ENCODE measurements at places on chromosomes 2 and 18.

GRCh38 chr2:128543646-128544045, 225.0 kb upstream of the HS6ST1 start:
- no peak for DNase-seq

DNA sequence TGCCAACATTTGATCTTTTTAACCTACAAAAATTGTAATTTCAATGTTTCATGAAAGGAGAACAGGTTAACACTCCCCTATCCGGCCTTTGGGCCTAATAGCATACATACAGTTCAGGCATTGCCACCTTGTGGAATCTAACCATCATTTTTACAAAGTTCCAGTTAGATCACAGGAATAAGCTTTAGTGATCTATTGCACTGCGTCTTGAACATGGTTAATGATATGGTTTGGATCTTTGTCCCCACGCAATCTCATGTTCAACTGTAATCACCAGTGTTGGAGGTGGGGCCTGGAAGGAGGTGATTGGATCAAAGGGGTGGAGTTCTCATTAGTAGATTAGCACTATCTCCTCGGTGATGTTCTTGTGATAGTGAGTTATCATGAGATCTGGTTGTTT, 58.2 kb upstream of the NEUROD1 start:
- DNase-seq: no peak

- no peak for DNase-seq
Observed at GRCh38 chr2:4635289-4635688, 931.9 kb downstream of the DCDC2C start.

DNA sequence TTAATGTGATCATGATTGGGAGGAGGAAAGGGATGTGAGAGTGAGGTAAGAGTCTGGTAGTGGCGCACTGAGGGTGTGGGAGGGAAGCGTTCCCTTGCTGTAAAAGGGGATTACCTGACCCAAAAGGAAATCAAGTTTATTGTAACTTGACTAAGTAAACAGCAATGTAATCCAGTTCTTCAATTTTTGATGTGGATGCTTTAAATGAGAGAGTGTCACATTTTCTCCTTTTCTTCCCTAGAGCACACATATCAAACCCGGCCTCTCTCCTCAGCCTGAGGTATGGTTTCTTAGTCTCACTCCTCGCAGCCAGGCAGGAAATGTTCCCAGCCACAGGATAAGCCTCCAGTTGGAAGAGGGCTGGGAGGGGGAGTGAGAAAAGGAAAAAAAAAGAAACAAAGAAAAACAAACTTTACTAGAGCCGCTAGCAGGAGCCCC, 688 bp upstream of the ARHGAP28 start:
- no peak for DNase-seq

DNA sequence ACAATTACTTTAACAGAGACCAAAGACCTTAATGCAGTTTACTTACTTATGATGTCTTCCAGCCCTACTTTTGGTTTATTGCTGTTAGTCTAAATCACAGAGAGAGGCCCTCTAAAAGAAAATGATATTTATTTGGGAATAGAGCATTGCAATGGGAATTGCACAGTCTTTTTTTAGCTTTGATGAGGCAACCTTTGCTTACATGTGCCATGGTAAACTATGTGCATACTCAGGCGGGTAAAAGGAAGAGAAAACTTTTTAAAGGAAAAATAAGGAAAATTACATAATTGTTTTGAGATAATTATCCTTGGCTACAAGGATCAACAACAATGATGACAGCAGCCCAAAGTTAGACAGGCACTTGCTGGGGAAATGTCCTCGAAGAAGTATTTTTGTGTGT, 78.6 kb downstream of the EFEMP1 start:
- DNase-seq: no peak

DNA sequence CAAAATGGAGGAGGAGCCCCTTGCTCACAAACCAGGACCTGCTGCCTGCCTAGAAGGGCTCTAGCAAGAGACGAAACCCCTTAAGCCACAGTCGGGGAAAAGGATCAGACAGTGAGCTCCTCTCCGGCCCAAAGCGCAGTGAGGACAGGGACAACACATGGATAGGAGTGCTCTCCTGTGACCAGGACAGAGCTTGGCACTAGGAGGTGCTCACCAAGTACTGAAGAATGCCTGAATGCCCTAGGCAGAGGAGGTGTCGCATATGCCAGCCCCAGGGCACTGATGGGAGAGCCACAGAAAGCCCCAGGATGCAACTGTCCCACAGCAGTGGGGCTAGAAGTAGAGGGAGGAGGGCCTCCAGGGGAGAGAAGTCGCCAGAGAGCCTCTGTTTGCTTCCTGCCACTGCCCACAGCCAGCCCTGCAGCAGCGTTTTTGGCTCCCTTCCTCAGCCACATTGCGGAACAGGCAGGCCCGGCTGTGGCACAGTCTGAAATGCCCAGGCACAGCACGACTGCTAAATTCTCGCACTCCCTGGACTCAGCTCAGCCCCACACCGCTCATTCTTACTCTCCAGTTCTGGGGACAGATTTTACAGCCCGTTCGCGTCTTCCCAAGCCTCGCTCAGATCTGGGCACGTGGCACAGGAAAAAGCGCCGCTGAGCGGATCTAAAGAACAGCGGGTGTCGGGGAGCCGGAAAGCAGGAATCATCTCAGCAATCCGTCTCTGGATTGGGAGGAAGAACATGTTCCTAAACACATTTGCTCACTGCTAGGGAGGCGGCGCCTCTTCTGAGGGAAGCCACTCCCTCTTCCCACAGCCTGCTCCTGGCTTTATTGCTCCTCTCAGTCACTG, 98.7 kb upstream of the POU3F3 start:
- DNase-seq: peak; percentile 27

GRCh38 chr2:190648289-190649034, 421 bp upstream of the NAB1 start:
- DNase-seq: peak; percentile 90

- no peak for DNase-seq
Observed at GRCh38 chr2:123448801-123449200, 576.3 kb upstream of the CNTNAP5 start.

DNA sequence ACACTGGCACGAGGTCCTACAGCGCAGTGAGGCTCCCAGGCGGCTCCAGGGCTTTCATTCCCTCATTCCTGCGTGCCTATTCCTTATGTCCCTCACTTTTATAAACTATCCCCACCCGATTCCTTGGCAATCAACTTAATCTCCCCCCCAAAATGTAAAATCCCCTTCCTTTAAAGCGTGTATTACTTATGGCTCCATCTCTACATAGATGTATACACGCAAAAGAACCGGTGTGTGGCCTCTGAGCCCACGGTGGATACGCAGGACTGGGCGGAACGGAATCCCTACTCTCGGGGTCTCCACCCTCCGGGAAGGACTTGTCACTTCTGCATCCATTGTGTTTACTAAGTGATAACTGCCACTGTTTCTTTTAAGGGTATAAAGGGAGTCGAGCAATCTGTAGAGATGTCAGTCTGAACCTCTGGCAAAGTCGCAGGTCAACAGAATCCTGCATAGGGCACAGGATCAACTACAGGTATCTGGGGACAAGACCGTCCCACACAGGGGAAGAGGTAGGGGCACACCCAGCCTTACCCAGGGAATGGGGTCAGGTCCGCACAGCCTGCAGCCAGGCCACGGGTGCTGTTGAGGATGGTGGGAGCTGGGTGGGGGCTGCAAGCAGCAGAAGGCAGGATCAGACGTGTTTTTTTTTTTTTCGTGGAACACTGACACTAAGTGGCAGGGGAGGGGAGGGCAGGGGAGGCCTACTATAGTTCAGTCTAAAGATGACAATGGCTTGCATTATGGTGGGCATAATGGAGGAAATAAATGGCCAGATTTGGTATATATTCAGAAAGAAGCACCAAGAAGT, 42.1 kb downstream of the HDLBP start:
- DNase-seq: no peak

DNA sequence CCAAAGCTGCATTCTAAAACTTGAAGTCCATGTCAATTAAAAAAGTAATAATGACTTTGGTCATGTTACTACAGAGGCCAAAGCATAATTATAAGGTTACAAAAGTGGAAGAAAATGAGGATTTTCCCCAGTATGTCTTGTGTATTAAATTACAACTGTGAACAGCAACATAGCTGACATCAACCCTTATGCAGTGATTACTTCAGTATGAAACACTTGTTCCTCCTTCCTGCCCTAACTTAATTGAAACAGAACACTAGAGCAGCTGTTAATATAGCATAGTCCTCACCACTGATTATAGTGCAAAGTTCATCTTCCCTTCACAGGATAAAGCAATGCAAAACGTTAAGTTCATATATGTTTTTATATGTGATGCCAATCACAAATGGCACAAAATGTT, 29.9 kb downstream of the EPB41L3 start:
- no peak for DNase-seq

DNA sequence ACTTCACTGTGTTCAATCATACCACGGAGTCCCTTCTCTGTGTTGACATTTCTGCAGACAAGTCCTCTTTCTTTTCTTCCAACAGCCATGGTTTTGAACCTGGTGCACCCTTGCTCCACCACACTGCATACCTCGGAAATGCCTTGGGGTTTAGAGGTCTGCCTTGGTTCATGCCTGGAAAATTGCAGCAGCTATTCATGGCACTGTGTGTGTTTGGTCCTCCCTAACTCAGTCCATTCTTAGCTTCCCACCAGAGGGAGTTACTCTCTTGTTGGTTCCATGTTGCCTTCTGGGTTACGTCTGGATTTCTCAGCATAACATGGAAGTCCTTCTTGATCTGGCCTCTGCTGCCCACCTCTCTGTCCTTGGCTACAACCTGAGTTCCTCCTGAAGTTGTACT, 206.0 kb downstream of the FHOD3 start:
- DNase-seq: no peak

DNA sequence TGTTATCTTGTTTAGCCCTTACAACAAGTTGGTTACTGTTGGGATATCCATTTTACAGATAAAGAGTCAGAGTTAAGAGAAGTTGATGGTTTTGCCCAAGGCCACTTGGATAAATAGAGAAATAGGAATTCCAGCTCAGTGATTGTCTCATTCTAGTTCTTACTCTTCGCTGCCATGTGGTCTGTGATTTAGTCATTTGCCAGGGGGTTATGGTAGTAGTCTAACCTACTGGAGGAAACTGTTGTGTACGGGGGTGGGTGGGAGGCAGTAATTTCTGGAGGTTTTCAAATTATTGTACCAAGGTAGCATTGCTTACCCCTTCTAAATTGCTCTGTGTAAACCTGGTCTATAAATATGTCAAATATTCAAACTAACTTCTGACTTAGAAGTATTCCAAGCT, 110.4 kb downstream of the MAP2 start:
- DNase-seq: no peak

- no peak for DNase-seq
Observed at GRCh38 chr2:146994246-146994645, 850.6 kb upstream of the ACVR2A start.

GRCh38 chr2:34719206-34719605, 1120.1 kb upstream of the FAM98A start:
- no peak for DNase-seq

- DNase-seq: no peak
Observed at GRCh38 chr2:170823088-170823897, 6.6 kb downstream of the GAD1 start.

DNA sequence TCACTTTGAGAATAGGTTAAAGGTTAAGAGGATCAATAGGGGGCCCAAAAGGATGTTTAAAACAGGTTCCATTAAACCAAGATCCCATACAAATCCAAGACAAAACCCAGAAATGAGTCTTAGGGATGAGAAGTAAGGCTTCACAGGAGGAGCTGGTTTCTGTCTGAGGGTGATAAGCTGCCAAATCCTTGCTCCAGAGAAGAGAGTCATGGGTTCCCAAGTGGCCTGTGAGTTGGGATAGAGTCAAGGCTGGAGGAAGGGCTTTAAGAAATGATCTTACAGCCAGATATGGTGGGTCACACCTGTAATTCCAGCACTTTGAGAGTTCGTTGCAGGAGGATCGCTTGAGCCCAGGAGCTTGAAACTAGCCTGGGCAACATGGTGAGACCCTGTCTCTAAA, 40.2 kb upstream of the LCLAT1 start:
- DNase-seq: no peak

GRCh38 chr2:55364189-55365055, 55.2 kb downstream of the CCDC88A start:
- DNase-seq: peak; percentile 96

DNA sequence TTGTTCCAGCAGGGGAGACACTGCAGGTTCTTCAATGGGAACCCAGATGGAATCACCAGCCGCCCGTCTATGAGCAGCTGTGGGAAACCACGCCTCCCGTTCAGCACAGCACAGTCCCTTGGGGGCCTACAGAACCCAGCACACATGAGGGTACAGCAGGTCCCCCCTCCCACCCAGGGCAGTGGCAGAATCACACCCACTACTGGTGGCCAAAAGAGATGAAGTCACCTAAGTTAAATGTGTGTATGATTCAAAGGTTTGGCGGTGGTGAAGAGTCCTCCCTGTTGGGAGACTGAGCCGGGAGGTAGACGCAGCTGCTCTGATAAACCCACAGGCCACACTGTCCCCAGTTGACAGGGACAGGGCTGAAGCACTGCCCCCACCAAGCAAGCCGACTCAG, 44.3 kb downstream of the L3MBTL4 start:
- DNase-seq: no peak

- peak; percentile 64 for DNase-seq
Observed at GRCh38 chr2:202494300-202495229, 118.4 kb downstream of the BMPR2 start.

DNA sequence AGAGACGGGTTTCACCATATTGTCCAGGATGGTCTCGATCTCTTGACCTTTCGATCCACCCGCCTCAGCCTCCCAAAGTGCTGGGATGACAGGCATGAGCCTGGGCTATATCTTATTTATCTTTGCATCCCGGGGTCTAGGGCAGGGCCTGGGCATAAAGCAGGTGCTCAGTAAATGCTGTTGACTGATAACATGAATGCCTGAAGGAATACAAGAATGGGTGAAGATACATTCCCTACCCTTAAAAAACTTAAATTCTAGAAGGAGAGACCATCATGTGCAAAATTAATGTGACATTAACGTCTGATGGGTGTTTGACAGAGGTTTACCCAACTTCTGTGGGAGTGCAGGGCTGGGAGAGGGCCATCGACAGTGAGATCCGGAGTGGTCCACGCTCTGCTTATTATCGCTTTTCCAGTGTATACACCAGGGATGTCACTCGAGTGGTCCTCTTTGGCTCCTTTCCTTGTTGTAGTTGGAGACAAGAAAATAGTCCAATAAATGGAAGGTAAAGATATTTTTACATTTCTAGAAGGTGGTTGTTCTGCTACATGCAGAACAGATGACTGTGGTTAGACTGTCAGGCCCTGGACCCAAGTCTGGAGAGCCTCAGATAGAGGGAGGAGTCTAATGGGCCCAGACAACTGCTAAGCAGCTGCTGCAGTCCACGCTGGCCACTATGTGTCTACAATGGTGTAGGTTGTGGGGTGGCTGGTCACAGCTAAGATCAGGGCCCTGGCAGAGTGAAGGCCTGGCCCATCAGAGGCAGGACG, 131.7 kb downstream of the MYCN start:
- no peak for DNase-seq

- no peak for DNase-seq
Observed at GRCh38 chr2:60212181-60212945, 341.1 kb downstream of the BCL11A start.

DNA sequence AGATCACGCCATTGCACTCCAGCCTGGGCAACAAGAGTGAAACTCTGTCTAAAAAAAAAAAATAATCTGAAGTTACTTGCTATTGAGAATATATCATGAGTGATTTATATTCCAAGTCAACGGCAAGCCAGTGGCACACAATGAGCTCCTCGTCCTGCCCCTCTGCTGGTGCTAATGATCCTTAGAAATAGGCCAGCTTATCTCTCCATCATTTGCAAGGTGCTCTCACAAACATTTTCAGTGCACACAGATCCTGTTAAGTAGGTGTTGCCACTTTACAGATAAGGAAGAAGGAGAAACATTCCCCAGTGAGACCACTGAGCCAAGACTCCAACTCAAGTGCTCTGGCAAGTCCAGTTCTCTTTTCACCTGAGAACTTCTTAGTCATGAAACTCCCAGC, 91.3 kb upstream of the GPR45 start:
- no peak for DNase-seq

- DNase-seq: no peak
Observed at GRCh38 chr18:80193701-80194100, 53.6 kb downstream of the PARD6G start.
